Lower leg skin (tissue), 4 donors: ENCODE measurements at places on chromosomes 7 and 10.

DNA sequence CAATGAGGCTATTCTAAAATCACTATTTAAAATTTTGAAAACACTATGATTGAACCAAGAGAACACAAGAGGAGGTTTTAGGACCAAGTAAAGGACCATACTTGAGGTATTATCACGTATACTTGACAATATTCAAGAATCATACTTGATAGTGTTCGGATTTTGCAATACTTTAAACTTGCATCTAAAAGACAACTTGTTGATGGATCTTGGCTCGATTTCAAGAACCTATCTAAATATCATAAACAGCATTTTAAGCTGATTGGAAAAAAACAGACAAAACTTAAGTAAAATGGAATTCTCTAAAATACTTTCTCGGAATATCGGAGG is 1.3 kb downstream of the NAMPT start:
- no peak for DNase-seq

DNA sequence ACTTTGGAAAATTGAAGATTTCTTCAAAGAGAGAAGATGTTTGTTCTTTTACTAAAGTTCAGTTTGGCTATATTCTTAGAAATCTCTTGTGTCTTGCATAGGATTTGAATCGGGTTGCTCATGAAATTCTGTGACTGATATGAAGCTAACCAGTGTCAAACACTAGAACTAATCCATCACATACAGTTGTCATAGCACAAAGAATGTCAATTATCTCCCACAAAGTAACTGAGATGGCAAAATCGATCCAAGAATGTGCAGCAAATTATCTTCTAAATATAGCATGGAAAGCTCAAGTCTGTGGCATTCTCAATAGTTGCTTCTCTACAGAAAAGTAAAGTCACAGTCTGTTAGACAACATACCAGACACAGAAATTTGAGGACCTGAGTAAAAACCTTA is 768.1 kb upstream of the LRRN3 start:
- DNase-seq: no peak

DNA sequence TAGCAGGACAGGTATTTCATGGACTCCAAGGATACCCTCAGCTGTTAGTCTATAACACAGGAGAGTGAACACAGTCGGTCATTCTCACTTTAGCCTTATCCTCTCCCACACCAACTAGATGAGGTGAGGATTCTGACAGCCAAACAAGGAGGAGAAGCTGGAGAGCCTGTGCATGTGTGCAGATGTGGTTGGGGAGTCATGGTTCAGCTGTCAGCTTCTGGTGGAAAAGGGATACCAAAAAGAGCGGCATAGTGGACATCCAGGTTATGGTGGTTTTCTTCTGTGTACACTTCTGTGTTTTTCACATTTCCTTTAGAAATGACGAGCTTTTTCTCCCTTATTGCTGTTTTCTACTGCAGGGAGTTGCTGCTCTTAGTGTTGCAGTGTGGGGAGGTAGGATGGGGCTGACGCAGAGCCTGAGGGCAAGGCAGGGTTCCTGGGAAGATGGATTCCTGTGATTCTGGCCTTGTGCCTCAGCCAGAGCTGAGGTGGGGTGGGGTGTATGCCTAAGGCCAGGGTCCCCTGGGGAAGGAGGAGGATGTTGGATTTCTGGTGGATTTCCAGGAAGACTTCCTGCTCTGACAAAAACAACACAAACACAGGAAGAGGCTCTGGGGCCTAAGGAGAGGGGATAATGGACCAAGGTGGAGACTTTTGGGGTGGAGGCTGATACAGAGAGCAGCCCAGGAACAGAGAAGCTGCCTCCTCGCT is 26.6 kb downstream of the PLAU start:
- DNase-seq: no peak

GRCh38 chr10:683448-684071 is 5.9 kb downstream of the DIP2C start:
- peak; percentile 80 for DNase-seq

DNA sequence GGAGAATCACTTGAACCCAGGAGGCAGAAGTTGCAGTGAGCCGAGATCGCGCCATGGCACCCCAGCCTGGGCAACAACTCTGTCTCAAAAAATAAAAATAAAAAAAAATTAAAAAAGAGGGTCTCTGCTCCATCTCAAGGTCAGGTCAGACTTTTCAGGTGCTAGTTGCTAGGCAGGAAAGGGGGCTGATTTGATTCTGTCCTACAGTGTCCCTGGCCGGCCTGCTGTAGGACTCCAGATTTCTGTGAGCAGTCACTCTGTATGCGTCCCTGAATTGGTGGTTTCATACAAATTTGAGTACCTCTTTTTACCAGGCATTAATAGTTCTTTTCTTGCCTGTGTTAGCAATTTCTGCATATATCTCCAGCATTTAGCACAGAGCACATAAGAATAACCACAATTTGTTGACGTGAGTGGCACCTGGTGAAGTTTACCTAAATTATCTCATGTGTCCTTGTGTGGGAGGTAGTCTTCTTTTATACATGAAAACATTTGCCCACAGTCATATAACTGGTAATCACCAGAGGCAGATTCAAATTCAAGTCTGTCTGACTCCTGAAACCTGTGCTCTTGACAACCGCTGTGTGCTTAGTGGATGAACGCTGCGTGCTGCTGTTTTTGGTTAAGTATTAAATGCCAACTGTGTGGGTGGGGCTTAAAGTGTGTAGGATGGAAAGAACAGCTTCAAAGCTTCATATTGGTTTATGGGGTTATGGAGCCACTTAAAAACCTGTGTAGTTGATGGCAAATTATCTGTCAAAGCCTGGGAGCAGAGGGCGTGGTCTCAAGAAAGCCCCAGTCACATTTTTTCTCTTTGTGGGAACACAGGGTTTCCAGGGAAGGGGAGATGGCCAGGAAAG is 3.2 kb upstream of the ZNF775 start:
- DNase-seq: no peak

- DNase-seq: peak; percentile 5
These were observed 49.7 kb upstream of the ANTXRL start for GRCh38 chr10:46236941-46237681.

DNA sequence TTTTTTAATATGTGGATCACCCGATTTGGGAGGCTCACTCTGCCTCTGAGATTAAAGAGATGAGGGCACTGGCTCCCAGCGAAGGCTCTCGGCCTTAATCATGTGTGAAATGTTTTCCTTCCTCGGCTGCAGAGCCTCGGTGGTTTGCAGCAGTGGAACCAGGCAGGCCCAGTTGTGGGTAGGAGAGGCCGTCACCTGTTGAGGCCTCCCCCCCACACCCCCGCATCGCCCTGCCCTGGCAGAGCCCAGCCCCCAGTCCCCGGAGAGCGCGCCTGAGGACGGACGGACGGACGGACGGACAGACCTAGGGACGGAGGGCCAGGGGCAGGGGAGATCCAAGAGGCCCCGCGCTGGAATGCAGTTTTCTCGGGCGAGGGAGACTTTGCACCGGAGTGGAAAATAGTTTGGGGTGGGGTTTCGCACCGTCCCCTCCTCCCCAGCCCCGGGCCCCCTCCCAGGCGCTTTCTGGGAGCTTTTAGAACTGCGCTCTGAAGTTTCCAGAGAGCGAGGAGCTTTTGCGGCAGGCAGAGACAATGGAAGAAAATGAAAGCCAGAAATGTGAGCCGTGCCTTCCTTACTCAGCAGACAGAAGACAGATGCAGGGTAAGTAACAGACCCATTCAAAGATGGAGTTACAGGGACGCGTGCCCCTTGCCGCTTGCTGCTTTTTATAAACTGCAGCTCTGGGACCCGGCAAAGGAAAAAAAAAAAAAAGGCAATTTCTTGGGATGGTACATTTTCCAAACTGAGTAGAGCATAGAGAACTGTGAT is at the start of gene KIAA1217:
Gene KIAA1217 (plus strand): TSS at position 478 of the 771 bp plus-strand sequence. CDS start 56 bp downstream, at position 534.
- peak; percentile 87 for DNase-seq

DNA sequence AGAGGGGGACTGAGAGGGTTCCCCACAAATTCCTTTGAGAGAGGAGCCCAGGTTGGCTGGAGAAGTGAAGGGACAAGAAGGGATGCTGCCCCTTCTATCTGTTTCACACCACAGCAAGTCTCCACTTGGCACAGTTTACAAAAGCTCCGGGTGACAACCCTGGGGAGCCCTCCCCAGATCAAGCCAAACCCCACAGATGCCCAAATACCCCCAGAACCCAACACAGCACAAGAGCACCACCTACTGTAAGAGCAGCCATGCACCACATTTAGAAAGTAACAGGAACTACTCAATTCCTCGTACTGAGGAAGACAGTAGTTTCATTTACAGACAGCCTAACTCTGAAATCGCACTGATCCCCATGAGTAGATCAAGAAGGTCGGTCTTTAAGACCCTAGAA is 67.8 kb upstream of the ATP6V0A4 start:
- DNase-seq: no peak

GRCh38 chr7:135662123-135662372 is 266 bp upstream of the STMP1 start:
- DNase-seq: no peak

DNA sequence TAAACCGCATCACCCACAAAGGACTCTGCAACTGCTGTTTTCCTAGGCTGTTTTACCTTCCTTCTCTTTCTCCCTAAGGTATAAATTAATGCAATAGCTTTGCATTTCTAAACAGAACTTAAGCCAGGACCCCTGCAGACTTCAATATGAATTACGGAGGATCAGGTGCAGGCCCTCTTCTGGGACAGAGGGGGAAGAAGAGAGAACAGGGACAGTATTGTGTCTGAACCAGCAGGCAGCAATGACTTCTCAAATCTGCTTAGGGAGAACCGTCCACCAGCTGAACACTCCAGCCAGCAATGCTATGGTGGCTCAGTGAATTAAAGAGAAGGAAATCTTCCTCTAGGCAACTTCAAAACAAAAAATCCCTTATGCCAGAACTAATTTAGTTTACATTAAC is 35.7 kb downstream of the POLR3A start:
- no peak for DNase-seq
